Right kidney (tissue), 9 donors: ENCODE measurements at places on chromosomes 4 and X.

GRCh38 chr4:128107766-128108165 is 46.7 kb downstream of the LARP1B start:
- DNase-seq: no peak

- DNase-seq: no peak
Measured at GRCh38 chrX:118418811-118419251, 72.9 kb downstream of the WDR44 start.

DNA sequence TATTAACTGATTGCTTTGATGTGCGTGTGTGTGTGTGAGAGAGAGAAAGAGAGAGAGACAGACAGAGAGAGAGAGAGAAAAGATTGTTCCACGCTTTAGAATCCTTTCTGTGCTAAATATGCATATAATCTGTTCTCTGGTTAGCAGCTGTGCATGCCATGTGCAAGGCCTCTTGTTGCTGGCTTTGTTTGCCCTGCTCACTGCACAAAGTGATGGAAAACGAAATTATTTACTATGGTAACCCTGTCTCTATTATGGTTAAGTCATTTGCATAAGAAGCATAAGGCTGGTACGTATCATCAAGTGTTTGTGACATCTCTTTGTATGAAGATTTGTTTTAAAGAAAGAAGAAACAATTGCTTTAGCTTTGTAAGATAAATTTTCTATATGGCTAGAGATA is 190.2 kb upstream of the POF1B start:
- no peak for DNase-seq

DNA sequence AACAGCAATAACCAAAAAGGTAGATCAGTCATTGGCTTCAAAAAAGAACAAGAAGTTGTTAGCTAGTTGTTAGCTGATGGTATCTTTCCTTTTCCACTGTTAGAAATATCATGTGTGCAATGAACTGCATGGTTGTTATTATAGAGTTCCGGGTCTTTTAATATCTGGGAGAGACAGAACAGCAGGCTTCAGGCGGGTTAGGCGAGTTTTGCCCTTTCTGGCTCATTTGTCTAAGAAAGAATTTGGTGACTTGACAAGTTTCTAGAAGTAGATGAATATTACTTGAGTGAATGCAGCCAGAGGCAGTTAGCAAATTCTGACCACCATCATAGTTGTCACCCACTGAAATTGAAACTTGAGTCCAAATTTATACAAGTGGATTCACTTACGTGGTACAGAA is 88.9 kb upstream of the MID1 start:
- DNase-seq: no peak

DNA sequence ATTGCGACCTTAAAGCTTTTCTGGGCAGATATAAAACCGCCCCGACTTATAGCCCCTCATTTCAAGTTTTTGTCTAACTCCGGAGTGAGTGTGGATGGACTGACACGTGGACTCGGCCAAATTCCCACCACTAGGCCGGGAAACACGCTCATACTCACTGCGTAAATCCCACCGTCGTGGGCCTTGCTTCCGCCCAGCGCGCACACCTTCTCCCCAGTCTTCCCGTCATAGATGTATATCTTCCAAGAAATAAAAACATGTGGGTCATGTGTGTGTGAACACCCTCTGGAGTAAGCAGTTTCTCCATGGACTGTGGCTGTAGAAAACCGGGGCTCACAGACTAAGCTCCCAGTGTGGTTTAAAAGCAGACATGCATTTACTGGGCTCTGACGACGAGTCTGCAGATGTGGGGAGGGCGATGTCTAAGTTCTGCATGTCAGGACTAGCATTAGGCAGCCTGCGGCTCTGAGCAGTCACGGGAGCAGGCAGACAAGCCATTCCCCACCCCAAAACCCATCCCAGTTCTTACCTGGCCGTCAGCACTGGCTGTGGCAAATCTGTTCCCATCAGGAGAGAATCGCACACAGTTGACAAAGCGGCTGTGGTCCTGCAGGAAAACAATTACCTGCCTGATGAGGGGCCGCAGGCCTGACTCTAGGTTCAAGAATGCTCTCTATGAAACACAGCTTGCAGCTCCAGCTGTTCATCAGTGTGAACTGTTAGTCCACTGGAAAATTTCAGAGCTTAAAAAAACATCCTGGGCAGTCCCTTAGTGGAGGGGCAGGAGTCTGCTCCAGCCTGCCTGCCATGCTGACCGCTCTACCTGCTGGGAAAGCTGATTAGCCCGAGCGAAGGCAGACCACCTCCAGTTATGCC is 28.2 kb downstream of the WDR1 start:
- DNase-seq: no peak

GRCh38 chr4:43763029-43763610 is 685.5 kb downstream of the KCTD8 start:
- no peak for DNase-seq

GRCh38 chr4:52641854-52642563 is 17.1 kb downstream of the USP46 start:
- no peak for DNase-seq
